ENCODE measurements at places on chromosomes 11 and 22.
A peak's percentile ranks its signal among the peaks of the same experiment; 100 is the strongest.

- peak; percentile 30 for DNase-seq
Observed at GRCh38 chr11:77602381-77603088, 12.8 kb downstream of the AQP11 start.

- DNase-seq: no peak
Observed at GRCh38 chr11:44574610-44575287, 9.3 kb downstream of the CD82 start.

DNA sequence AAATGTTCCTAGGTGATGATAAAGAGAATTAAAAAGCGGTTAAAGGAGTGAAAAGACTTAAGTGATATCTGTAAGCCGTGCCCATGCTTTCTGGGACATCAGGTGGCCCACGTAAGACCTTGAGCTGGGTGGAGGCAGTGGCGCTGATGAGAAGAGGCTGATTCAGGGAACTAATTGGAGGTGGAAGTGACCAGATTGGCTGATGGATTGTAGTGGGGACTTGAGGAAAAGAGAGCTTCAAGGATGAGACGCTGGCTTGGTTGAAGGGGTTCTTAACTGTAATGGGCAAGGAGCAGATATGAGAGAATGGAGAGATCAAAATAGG is 69.1 kb upstream of the EP300 start:
- no peak for DNase-seq

GRCh38 chr11:95469258-95469657 is 238.3 kb upstream of the SESN3 start:
- no peak for DNase-seq

DNA sequence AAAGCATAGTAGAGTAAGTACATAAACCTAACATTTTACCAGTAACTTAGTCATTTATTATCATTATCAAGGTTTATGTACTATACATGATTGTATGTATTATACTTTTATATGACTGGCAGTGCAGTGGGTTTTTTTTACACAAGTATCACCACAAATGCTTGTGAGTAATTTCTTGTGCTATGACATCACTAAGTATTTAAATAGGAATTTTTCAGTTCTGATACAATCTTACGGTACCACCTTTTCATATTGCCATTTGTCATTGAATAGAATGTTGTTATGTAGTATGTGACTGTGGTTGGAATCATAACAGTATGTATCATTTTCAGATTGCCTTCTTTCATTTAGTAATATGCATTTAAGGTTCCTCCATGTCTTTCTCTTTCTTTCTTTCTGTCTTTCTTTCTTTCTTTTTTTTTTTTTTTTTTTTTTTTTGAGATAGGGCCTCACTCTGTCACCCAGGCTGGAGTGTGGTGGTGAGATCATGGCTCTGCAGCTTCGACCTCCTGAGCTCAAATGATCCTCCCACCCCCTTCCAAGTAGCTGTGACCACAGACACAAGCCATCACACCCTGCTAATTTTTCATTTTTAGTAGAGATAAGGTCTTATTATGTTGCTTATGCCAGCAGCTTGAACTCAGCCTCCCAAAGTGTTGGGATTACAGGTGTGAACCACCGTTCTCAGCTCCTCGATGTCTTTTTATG is 18.6 kb downstream of the ATM start:
- DNase-seq: no peak

DNA sequence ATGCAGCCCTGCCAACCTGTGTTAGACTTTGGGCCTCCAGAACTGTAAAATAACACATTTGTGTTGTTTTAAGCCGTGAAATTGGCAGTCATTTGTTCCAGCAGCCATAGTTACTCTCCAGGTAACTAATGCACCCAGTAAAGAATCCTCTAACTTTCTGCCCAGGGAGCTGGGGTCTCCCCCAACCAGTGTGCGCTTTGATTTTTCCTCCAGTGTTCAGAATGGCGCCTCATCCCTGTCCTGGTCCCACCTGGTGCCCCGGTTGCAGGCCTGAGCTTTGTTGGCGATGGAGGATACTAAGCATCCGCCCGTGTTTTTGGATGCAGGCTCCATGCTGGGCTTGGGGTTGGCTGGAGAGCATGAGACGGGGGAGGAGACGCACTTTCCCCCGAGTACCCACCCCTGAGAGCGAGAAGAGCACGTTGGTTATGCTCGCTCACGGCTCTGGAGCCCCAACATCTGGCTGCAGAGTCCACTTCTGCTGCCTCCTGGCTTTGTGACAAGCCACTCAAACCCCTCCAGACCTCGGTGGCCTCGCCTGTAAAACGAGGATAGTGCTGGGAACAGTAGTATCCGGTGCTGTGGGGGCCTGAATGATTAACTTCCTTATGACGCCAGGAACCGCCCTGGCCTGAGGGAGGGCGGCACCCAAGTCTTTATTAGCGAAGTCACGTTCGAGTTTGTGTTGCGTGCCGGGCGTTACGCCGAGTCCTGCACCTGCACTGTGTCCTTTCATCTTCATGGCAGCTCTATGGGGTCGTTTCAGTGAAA is 25.8 kb downstream of the MRGPRD start:
- peak; percentile 57 for DNase-seq

- DNase-seq: peak; percentile 64
Observed at GRCh38 chr22:36781656-36782627, 6.0 kb upstream of the IFT27 start.

DNA sequence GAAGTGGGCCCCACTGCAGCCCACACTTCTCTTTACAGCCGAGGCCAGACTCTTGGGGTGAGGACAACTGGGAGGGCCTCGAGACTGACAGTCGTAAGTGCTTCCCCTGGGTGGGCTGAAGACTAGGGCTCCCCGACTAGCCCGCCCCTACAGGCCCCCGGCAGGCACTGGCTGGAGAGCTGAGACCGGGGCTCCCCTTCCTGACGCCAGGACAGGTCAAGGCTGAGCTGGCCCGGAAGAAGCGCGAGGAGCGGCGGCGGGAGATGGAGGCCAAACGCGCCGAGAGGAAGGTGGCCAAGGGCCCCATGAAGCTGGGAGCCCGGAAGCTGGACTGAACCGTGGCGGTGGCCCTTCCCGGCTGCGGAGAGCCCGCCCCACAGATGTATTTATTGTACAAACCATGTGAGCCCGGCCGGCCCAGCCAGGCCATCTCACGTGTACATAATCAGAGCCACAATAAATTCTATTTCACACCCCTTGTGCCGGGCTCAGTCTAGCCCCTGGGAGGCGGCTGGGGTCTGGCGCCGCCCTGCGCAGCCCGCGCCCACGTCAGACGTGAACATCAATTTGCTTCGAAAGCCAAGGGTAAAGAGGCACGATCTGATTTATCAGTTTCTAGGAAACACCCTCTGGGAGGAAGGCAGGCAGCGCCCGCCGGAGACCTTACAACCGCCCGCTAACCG is 13.5 kb downstream of the SCYL1 start:
- DNase-seq: no peak

GRCh38 chr11:6405846-6406245 is 13.0 kb downstream of the APBB1 start:
- DNase-seq: no peak

GRCh38 chr11:12958986-12959385 is 50.1 kb upstream of the RASSF10 start:
- no peak for DNase-seq

DNA sequence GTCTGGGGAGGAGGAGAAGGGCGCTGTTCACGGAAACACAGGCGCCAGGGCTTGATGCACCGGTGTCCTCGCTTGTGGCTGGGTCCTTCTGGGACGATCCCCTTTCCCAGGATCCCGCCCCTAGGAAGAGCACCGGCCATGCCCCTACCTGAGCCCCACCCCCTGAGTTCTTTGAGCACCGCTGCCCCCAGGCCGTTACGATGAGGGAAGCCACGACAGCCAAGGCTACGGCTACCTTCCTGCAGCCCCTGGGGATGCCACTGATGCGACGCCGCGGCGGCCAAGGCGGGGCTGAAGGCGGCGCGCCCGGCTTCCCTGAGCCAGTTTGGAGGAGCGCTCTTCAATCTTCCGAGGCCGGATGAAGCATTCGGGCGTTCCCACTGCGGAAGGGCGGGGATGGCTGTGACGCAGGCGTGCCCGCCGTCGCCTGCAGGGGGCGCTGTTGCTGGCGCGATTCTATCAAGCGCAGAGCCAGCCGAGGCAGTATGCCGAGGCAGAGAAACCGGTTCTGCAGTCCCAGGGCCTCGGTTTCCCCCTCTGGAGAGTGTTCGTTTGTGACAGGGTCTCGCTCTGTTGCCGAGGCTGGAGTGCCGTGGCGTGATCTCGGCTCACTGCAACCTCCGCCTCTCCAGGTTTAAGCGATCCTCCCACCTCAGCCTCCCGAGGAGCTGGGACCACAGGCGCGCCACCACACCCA is 9.7 kb upstream of the NEFH start:
- DNase-seq: peak; percentile 80

- no peak for DNase-seq
Observed at GRCh38 chr11:396511-396947, 2.5 kb downstream of the PKP3 start.

DNA sequence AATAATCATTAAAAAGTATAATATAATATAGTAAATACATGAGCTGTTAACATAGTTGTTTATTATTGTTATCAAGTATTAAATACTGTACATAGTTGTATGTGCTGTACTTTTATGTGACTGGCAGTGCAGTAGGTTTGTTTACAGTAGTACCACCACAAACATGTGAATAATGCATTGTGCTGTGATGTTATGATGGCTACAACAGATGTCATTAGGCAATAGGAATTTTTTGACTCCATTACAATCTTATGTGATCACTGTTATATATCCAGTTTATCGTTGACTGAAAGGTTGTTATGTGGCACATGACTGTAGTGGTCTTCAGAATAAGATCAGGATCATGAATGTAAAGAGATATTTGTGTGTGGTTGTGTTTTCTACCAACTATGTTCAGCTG is 577.8 kb downstream of the JRKL start:
- DNase-seq: no peak

- no peak for DNase-seq
Observed at GRCh38 chr22:28430466-28431025, 249.1 kb downstream of the TTC28 start.

DNA sequence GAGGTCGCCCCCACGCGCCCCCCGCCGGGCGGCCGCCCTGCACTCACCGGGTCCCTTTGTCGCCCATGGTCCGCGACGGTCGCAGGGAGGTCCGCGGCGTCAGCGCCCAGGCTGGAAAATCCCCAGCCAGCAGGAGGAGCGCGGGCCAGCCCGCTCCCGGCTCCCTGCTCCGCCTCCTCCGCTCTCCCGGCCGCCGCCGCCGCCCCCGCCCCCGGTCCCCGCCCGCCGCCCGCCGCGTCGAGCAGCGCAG is at the start of gene ARRB1:
Gene ARRB1 (minus strand): TSS at position 121 of the 250 bp plus-strand sequence. CDS start 54 bp downstream, at position 67.
- peak; percentile 85 for DNase-seq

GRCh38 chr11:43879789-43880639 is 617 bp upstream of the ALKBH3 start:
- no peak for DNase-seq

GRCh38 chr11:97202613-97203292 is 812.9 kb downstream of the JRKL start:
- no peak for DNase-seq

GRCh38 chr22:17613280-17613679 is 15.3 kb downstream of the ATP6V1E1 start:
- DNase-seq: no peak

DNA sequence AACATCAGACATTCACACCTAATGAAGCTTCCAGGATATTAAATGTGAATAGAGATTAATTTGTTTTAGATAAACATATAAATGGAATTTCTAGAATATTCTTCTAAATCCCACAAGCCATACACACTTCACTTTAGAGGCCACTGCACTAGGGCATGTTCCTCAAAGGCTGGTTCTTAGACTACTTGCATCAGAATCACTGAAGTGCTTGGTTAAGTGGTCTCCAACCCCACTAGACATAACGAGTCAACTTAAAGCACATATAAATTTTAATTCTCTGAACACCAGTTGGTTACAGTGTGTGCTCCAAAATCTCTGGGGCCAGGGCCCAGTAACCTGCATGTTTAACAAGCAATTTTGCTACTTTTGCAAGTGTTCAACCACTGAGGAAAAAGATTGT is 7.9 kb upstream of the ALKBH8 start:
- no peak for DNase-seq

- DNase-seq: peak; percentile 22
Observed at GRCh38 chr22:32473388-32473952, 1.1 kb upstream of the FBXO7 start.

DNA sequence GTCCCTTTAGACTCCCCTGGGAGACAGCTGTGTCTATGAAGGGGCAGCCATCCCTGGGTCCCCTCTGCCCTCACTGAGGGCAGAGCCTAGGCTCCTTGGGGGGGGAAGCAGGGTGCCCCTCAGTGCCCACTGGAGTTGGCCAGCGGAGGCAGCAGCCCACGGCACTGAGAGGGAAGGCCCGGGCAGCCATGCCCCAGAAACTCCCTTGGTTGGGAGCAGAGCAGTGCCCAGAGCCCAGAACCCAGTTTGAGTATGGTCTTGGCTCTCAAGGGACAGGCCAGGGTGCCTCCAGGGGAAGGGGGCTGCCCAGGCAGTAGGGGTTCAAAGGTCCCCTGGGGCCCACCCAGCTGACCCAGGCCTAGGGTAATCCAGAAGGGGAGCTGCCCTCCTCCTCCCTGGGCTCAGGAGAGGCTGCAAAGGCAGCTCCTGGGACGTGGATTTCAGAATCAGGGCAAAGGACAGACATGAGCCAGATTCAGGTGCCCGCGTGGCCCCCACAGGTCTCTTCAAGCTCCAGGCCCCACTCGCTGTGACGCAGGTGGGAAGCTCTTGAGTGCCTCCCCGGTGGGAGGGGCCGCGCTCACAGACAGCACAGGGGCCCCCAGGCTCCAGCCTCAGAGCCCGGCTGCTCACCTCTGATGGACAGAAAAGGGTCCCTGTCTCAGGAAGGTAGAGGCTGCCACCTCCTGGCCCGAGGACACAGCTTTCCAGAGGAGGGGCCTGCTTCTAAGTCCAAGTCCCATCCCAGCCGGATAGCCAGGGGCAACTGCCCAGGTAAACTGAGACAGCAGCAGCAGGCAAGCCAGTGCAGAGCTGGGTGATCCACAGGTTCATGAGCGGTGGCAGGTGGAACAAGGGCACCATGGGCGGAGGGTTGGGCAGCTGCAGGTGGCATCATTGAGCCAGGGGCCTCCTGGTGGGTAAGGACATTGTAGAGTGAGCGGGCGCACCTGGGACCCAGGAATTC is 2.6 kb downstream of the C11orf21 start:
- DNase-seq: peak; percentile 65

Measured in K562 (cell line).